ENCODE measurements at places on chromosomes 7 and 10. TPM values are rescaled to one million over a fixed set of nuclear protein-coding genes. Genes with fewer than 3 reads are reported as not detected.

DYDC2 gene
- polyA plus RNA-seq = not detected

- no peak for DNase-seq
Measured at GRCh38 chr7:103336761-103337160, 7.8 kb downstream of the DNAJC2 start.

GRCh38 chr7:74404741-74405140, 49.0 kb upstream of the GTF2IRD1 start:
- no peak for DNase-seq

- peak; percentile 76 for DNase-seq
Measured at GRCh38 chr10:11742009-11742778, at the start of gene ECHDC3. Gene ECHDC3, plus strand, starts transcription at chr10:11742382. Its CDS starts 195 bp downstream, at chr10:11742577.

DNA sequence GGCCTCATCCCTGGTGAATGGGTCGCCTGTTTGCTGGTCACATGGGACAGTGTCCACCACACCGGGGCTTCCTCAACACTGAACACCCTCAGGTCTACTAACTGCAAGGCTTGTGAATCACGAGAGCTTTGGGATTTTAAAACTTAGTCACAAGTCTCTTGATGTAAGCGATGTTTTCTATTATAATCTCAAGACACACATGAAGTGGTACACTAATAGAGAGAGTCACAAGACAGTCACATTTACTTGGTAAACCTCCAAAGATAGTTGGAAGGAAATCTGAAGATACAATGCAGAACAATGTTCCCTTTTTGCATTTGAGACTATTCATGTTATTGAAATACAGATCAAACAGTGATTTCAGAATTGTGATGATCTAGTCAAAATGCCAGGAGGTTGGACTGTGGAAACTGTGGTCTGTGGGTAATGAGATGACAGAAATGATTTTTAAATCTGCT, 233.1 kb upstream of the KLF6 start:
- DNase-seq = no peak

DGKI gene
- polyA plus RNA-seq = 0.35 TPM

- no peak for DNase-seq
Measured at GRCh38 chr10:22429981-22430421, 84.7 kb downstream of the SPAG6 start.

HDAC9 gene
- polyA plus RNA-seq = 2.7 TPM

DNA sequence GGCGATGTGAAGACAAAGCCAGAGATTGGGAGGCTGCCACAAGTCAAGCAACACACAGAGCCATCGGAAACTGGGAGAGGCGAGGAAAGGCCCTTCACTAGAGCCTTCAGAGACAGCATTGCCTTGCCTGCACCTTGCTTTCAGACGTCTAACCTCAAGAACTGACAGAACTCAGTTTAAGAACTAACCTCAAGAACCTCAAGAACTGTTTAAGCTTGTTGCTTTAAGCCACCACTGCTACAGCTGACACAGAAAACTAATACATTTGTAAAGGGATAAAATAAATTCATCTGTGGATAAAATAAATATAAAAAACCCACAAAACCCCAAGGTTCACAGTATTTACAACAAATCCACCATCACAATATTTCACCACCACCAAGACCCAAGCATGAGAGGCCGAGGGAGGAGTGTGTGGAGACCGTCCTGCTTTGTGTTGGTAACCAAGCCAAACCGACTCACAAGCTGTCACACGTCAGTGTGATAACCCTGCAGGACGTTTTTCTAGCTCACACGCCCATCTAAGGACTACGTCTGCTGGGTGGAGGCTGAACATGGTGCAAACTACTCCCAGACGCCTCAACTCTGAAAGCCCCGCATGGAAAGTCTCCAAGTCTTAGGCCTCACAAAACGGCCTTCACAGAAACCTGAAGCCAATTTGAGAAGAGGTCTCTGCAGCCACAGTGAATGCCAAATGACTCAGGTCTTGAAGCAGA, 116.8 kb downstream of the ABLIM1 start:
- peak; percentile 28 for DNase-seq

CNTNAP2 gene
- 3.8 TPM for polyA plus RNA-seq

DNA sequence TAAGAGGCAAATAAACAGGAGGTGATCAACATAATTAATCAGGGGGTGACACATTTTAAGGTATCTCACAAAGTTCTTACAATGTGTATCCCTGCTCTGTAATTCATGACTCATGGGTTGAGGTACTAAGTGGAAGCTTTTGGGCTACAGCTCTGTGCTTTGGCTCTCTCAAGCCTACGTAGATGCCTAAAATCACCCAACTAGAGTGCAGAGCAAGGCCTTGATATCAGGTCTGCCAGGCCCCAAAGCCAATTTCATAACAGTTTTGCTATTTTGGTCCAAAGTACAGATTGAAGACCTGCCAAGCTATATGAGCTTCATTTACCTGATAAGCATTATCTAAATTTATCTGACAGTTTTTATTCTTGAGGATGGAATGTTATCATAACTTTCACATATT, 175.3 kb upstream of the BET1 start:
- DNase-seq = no peak
